Bronchus fibroblast of lung (primary cell): ENCODE measurements at places on chromosomes 3 and 15. TPM values are rescaled to one million over a fixed set of nuclear protein-coding genes. Genes with fewer than 3 reads are reported as not detected.

Gene EXOSC7
- total RNA-seq = 60.9 and 64.1 TPM in 2 replicates

Gene GP5
- under 0.01 TPM in 1 of 2 replicates, not detected in the other for total RNA-seq

Gene PCOLCE2
- total RNA-seq = 1.3 and 1.5 TPM in 2 replicates

Gene IL5RA
- not detected in 2 replicates for total RNA-seq

Gene KCNMB3
- 0.34 and 0.89 TPM in 2 replicates for total RNA-seq

Gene GPR15
- total RNA-seq = not detected in 2 replicates

Gene AMT
- 2.5 and 2.7 TPM in 2 replicates for total RNA-seq

Gene FHIT
- 0.45 and 0.50 TPM in 2 replicates for total RNA-seq

Gene C3orf33
- total RNA-seq = 1.2 and 2.0 TPM in 2 replicates

Gene B3GALNT1
- total RNA-seq = 23.2 and 27.1 TPM in 2 replicates

Gene WDR72
- total RNA-seq = under 0.01 TPM in 1 of 2 replicates, not detected in the other

Gene TCTA
- 14.7 and 15.5 TPM in 2 replicates for total RNA-seq

Gene DUOXA2
- total RNA-seq = not detected in 2 replicates

Gene DNAJA4
- total RNA-seq = 2.0 and 2.4 TPM in 2 replicates

Gene PPARG
- total RNA-seq = 35.2 and 41.9 TPM in 2 replicates

Gene FSIP1
- total RNA-seq = 0.15 and 0.17 TPM in 2 replicates

Gene RGMA
- 3.6 and 5.7 TPM in 2 replicates for total RNA-seq

Gene HCLS1
- 0.89 and 1.2 TPM in 2 replicates for total RNA-seq

Gene WDR93
- 0.15 TPM in 1 of 2 replicates, not detected in the other for total RNA-seq
